A549 (cell line): ENCODE measurements at places on chromosomes 7 and 10.

DNA sequence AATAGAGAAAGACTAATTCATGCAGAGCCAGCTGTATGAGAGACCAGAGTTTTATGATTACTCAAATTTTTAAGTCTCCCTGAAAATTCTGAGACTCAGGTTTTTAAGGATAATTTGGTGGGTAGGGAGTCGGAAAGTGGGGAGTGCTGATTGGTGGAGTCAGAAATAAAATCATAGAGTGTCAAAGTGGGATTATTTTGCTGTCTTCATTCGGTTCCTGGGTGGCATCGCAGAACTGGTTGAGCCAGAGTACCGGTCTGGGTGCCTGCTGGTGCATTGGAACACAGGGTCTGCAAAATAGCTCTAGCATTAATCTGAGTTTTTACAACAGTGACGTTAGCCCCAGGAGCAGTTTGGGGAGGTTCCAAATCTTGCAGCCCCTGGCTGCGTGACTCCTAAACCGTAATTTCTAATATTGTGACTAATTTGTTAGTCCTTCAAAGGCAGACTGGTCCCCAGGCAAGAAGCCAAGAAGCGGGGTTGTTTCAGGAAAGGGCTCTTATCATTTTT, 32.4 kb downstream of the GPRIN2 start:
- peak; percentile 98 for DNase-seq

DNA sequence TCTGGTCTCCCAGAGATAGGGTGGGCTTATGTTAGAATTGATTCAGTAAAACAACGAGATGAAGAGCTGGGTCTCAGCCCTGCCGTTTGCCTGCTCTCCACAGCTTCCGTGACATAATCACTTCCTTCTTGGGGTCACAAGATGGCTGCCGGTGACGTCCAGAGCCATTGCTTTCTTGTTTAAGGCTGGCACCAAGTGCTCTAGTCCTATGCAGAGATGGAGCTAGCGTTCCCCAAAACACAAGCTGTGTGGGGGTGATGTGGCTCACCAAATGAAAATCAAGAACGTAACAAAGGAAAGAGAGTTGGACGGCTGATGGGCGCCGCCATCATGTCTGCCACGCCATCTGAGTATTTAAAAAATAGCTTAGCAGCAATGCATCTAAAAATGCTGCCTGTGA, 296.1 kb downstream of the CAMK1D start:
- no peak for DNase-seq

GRCh38 chr10:44416021-44416771, 31.3 kb upstream of the CXCL12 start:
- DNase-seq: no peak

- DNase-seq: no peak
These were observed 1206.1 kb upstream of the CELF2 start for GRCh38 chr10:9811601-9812000.

GRCh38 chr7:98795741-98796493, 73.9 kb downstream of the TMEM130 start:
- no peak for DNase-seq

- DNase-seq: peak; percentile 26
These were observed 980 bp downstream of the FHIP2A start for GRCh38 chr10:114822444-114823076.

DNA sequence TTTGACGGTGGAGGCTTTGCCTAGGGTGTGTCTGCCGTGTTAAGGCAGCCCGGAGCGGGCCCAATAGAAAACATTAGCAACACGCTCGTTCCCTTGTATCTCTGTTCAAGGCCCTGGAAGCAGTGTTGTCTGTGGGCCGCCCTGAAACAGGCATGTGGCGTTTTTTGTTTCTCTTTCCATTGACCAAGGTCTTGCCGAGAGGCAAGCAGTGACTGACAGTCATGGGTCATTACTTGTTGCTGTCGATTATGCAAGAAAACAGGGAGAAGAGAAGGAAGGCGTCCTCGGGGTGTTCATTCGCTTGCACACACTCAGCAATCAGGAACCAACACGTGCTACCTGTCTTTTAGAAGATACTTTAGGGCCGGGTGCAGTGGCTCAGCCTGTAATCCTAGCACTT, 92.5 kb downstream of the EZH2 start:
- DNase-seq: no peak

- DNase-seq: no peak
These were observed 709.1 kb upstream of the FZD8 start for GRCh38 chr10:36351159-36351558.

GRCh38 chr10:50470345-50470744, 153.4 kb downstream of the SGMS1 start:
- no peak for DNase-seq

GRCh38 chr7:70738151-70738885, 393.6 kb upstream of the GALNT17 start:
- DNase-seq: peak; percentile 28

DNA sequence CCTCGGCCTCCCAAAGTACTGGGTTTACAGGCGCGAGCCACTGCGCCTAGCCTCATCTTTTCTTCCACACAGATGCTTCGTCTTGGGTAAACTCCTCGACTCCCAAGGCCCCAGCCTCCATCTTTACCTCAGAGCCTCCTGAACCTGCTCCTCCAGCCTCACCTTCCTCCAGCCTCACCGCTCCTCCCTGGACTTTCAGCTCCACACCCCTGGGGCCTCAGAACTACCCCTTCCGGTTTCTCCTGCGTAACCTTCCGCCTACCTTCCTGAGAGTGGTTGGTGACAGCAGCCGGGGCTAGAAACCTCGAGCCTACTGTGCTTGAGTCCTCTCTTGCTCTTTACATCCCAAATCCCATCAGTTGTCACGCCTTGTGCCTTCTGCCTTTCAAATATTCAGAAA, 45.8 kb downstream of the FKBP6 start:
- no peak for DNase-seq

DNA sequence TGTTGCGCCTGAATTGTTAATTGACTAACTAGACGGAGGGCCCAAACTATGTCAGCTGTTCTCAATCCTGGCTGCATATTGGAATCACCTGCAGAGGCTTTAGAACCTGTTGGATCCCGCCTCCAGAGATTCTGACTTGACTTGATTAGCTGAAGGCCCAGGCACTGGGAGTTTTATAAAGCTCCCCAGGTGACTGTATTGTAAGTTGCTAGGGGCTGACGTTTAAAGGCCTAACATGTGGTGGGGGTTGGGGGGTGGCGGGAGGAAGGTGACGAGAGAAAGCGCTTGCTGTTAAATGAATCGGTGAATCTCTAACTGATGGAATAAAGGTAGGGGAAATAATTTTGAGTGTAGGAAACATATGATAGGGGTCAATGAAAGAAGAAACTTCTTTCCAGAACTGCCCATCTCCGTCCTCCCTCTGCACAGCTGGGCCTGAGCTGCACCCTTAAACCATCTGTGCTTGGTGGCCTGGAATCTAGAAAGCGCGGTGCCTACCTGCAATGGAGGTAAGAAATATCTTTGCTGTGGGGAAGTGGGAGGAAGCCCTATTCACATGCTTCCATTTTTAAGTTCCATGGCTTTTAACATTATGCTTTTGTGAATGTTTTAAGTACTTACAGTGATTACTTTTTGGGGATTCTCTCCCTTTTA, 225.0 kb upstream of the FAM3C start:
- no peak for DNase-seq
